Left lung (tissue), 14 donors: ENCODE measurements at places on chromosomes 7 and 10. TPM values are rescaled to one million over a fixed set of nuclear protein-coding genes. Genes with fewer than 3 reads are reported as not detected.

Gene MKX
- 1.3 TPM for polyA plus RNA-seq

Gene CFAP69
- polyA plus RNA-seq = 7.7 TPM

Gene ASB10
- polyA plus RNA-seq = not detected

Gene FAM131B
- polyA plus RNA-seq = 2.2 TPM

Gene CHAT
- polyA plus RNA-seq = not detected

Gene TAC1
- polyA plus RNA-seq = not detected
